ENCODE measurements at places on chromosomes 3 and 15.

- DNase-seq, result no peak
Measured at GRCh38 chr3:136885357-136886213, 23.6 kb downstream of the NCK1 start.

DNA sequence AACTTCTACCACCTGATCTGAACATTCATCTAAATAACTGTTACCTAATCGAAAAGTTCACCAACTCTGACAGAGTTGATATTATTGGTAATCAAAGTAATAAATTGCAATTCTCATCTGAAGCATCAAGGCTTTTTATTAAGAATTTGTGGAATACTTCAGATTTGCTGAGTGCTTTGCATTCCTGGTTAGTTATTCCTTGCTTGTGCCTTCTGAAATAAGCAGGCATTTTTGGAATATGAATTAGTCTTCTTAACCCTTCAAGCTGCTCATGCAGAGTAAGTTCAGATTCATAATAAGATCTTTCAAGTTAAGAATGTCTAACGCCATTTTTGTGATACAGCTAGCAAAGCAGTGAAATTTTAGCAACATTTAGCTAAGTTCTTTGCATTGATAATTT lies 188.5 kb downstream of the ALCAM start:
- DNase-seq, result no peak

- DNase-seq, result peak; percentile 66
Measured at GRCh38 chr3:32391643-32392535, at the start of gene CMTM7. CMTM7 (plus strand) TSS chr3:32391853; CDS start chr3:32391907, 54 bp downstream.

GRCh38 chr3:196963631-196963953 lies 5.0 kb downstream of the PIGZ start:
- DNase-seq, result no peak

- DNase-seq, result no peak
Measured at GRCh38 chr3:111359261-111360030, 182.6 kb upstream of the CD96 start.

- DNase-seq, result no peak
Measured at GRCh38 chr3:127678611-127679533, 6.1 kb downstream of the ABTB1 start.

GRCh38 chr15:79820820-79821219 lies 76.0 kb downstream of the MTHFS start:
- no peak for DNase-seq

DNA sequence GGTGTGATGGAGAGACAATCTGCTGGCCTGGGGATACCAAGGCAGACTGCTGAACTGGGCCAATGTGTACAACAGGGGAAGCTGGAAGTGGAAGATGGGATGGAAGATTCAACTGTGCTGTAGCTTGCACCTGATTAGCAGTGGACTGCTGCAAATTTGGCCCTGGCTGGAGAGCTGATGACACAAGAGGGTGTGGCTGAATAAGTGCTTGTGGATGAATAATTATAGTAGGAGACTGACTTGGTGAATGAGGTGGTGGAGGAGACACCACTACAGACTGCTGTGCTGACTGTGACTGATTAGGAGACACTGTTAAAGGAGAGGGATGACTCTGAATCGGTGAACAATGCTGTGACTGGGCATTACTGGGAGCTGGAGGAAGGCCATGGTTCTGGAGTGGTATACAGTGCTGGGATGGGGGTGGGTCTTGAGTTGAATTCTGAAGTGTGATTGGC lies 52.5 kb downstream of the PHC3 start:
- DNase-seq, result no peak

DNA sequence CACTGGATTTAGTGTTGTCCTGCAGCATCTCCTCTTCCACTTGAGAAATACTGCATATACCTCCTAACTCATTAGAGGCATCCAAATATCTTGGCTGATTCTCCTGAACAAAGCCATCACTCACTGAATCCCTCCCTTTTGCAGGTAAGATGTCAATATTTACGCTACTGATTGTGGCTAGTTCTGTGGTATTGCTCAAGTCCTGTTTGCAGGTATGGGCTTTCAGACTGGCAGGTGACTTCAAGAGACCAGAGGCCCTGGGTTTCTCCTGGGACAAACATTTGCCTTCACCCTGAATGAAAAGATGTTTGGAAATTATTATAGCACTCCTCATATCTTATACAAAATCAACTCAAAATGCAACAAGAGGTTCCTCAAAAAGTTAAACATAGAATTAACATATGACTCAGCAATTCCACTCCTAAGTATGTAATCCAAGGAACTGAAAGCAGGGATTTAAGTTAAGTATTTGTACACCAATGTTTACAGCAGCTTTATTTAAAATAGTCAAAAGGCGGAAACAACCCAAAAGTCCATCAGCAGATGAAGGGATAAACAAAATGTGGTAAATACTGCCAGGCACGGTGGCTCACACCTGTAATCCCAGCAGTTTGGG lies 18.6 kb downstream of the NEK4 start:
- DNase-seq, result no peak

DNA sequence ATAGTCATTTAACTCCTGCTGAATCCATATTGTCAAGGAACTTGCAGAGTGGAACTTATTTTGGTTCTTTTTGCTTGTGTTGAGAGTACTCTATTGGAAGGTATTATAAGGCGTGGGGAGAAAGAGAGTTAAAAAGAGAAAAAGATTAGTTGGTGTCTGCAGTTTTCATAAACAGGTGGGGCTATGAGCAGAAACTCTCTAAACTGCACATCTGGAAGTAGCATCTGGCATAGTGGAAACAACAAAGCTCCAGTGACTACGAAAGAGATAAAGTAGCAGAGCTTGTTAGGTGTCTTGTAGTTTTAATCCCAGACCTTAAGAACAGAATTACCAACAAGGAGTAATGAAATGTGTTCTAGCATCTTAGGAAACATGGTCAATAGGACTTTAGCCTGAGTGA lies 148.8 kb upstream of the SGO1 start:
- DNase-seq, result no peak

- no peak for DNase-seq
Measured at GRCh38 chr3:42688487-42689420, 3.4 kb downstream of the KLHL40 start.

DNA sequence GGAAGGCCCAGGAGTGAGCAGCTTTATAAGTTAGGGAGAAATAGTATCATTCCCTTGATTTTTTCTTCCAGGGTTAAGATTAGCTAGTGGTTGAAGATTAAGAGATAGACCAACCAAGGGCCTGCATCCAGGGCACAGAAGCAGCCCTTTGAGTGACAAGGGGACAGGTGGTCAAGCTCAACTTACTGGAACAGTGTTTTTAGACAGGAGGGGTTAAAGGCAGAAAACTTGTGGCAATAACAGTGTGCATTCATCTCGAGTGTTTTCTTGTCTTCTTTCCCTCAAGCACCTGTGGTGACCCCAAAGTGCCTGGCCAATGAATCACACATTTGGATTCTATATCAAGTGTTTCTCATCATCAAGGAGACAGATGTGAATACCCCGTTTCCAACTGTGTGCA lies 267.5 kb downstream of the PDCD6IP start:
- no peak for DNase-seq

- no peak for DNase-seq
Measured at GRCh38 chr15:69403594-69403993, 10.6 kb upstream of the KIF23 start.

- DNase-seq, result no peak
Measured at GRCh38 chr3:87206070-87206469, 21.0 kb upstream of the CHMP2B start.

GRCh38 chr3:65556934-65557577 lies 481.7 kb downstream of the MAGI1 start:
- no peak for DNase-seq

- no peak for DNase-seq
Measured at GRCh38 chr15:85168642-85169173, 187.1 kb downstream of the PDE8A start.

DNA sequence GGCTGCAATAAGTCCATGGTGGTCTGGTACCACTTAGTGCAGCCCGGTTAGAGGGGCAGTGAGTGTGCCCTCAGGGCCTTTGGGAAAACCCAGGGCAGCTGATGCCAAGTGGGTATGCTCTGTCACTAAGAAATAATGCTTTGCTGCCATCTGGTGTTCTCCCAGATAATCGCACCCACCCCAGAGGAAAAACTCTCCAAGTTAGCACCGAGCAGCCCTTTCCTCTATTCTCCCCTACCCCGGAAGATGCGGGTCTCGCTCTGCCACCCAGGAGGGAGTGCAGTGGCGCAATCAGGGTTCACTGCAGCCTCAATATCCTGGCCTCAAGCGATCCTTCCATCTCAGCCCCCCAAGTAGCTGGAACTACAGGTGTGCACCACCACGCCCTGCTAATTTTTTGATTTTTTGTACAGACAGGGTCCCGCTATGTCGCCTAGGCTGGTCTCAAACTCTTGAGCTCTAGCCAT lies 21.3 kb upstream of the DAPK2 start:
- DNase-seq, result peak; percentile 68

GRCh38 chr3:154943981-154944380 lies 136.1 kb upstream of the MME start:
- DNase-seq, result no peak

DNA sequence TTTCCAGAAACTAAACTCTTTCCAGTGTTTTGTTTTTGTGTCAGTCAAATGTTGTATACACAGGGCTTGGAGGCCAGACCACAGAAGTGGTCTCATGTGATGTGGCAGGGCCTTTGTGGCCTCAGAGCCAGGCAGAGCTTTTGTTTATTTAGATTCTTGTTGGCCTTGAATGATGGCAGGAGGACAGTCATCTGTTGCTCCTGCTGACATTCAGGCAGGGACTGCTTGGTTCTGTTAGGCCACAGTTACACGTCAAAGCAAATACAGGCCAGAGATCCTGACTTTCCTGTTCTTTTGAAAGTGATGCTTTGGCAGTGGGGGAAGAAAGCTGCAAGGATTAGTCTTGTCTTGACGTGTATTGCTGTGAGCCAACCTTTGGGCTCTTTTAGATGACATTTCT lies 325.1 kb downstream of the CACNA2D3 start:
- DNase-seq, result no peak

GRCh38 chr3:88713233-88713691 lies 394.2 kb upstream of the EPHA3 start:
- DNase-seq, result no peak

- DNase-seq, result no peak
Measured at GRCh38 chr3:145094355-145094941, 1066.5 kb downstream of the PLOD2 start.

DNA sequence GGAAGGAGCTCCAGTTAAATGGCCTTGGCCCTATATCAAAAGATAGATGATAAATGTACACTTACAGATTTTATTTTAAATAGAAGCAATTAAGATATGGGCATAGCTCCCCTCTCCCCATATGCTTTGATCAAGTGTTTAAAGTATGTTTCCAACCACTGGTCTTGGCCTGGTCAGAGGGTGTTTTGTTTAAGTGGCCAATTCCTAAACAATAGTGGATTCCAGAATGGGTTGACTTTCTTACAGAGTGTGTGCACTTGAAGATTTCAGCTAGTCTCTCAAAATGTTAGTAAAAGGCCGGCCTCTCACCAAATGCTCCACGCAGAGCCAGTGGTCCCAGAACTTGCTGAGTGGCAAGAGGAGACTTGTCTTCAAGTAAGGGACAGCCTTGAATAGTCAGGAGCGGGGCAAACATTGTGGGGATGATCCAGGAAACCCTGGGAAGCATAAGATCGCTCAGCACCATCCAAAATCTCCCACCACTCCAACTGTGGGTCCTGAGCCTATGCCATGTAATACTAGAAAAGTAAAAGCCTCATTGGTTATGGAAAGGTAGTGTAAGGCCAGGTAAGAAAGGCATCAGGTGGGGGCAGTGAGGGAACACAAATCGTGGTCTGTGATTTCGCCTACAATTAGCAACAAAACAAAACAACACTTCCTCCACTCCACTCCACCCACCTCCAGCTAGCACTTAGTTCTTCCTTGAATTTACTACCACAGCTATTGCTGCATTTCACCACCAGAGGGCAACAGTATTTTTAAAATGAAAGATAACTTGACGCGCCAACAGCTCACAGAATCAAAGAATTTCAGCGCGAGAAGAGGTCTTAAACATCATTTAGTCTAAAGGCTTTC lies 4.8 kb downstream of the RARRES1 start:
- DNase-seq, result peak; percentile 51

DNA sequence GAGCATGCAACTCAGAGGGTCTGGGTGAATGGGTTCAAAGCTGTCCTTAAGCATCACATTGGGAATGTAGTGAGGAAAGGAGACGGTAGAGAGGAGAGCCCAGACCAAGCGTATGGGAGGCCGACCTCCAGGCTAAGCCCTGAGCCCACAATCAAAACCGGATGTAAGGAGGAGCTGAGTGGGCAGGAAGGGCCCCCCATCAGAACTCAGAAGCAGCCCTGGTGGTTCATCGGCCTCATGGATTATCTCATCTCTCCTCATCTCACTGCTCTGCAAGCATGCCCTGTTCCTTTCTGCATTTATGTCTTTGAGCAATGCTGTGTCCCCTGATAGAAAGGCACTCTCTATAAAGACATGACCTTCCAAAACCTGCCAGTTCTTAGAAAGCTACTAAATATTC lies 6.2 kb downstream of the HDC start:
- no peak for DNase-seq

DNA sequence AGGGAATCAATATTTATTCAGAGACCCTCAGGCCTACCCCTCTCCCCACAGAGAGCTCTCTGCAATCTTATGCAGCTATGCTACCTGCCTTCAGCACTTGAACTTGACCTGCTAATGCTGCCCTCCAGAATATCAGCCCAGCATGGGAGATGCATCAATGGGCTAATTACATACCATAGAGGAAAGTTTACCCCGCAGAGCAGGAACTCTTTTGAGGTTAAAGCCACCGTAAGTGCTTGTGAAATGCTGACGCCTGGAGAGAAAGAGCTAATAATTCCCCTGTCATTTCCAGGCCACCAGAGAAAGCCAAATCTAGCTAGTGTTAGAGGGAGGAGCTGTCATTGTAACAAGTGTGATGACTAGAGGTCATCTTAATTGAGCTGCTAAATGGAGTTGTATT lies 127.5 kb downstream of the CHST2 start:
- no peak for DNase-seq

GRCh38 chr3:129413687-129414506 lies 14.5 kb downstream of the EFCAB12 start:
- DNase-seq, result no peak

Measured in activated naive CD4-positive, alpha-beta T cell treated with anti-CD3 and anti-CD28 coated beads, Interleukin-2, amount 50 U/mL, for 72 hours (primary cell).